Activated CD8-positive, alpha-beta T cell treated with anti-CD3 and anti-CD28 coated beads for 36 hours (primary cell): ENCODE measurements at places on chromosomes 4 and X.

DNA sequence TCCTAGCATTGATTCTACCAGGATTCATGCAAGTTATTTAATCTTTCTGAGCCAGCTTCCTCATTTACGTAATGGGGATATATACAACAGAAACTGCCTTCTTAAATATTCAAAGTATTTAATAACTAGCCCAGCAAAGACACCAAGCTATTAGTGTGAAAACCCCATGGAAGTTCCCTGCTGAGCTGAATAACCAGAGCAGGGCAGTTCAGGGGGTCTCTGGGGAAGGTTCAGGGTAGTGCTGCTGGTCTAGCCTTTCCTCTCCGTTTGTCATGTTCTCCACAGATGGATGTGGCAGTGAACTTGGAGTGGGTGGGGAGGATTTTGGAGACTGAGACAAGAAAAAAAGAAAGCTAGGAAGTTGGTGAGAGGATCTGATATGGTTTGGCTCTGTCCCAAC, 240.8 kb upstream of the TAPT1 start:
- DNase-seq = no peak

DNA sequence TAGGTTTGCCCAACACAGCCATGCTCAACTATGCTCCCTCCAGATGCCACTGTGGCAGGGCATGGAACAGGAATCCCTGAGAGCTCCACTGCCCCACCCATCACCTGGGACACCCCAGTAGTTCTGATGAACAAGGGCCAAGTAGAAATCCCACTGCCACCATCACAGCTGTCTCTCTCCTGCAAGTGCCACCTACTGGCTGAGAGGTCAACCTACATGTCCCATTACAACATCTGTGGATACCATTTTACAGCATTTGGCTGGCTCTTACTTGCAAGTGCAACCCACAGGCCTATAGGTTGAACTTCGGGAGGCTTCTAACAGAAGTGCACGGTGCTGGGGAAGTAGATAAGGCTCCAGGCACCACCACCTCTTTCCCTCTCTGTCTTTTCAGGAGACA, 142.5 kb downstream of the CXXC4 start:
- no peak for DNase-seq

- no peak for DNase-seq
Measured at GRCh38 chrX:148024425-148025148, 43.5 kb downstream of the FMR1NB start.

DNA sequence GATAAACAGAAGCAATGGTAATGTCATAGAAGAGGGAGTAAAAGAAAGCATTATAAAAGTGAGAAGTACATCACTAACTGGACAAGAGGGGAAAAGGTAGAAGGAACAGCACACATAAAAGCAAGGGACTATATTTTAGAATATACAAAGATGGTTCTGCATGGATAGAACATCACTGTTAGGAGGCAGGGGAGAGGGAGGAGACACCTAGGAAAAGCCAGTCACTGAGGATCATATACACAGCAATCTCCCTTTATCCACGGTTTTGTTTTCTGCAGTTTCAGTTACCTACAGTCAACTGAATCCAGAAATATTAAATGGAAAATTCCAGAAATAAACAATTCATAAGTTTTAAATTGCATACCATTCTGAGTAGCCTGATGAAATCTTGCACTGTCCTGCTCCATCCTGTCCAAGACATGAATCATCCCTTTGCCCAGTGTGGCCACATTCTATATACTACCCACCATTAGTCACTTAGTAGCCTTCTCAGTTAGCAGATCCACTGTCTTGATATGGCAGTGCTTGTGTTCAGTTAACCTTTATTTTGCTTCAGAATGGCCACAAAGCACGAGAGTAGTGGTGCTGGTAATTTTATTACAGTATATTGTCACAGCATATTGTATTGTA, 74.2 kb downstream of the PPA2 start:
- DNase-seq = no peak

GRCh38 chr4:188665491-188666457, 526.5 kb downstream of the TRIML1 start:
- no peak for DNase-seq

GRCh38 chrX:76605390-76605789, 177.9 kb downstream of the MAGEE1 start:
- no peak for DNase-seq

GRCh38 chrX:43595931-43596330, 60.2 kb upstream of the MAOA start:
- DNase-seq = no peak

DNA sequence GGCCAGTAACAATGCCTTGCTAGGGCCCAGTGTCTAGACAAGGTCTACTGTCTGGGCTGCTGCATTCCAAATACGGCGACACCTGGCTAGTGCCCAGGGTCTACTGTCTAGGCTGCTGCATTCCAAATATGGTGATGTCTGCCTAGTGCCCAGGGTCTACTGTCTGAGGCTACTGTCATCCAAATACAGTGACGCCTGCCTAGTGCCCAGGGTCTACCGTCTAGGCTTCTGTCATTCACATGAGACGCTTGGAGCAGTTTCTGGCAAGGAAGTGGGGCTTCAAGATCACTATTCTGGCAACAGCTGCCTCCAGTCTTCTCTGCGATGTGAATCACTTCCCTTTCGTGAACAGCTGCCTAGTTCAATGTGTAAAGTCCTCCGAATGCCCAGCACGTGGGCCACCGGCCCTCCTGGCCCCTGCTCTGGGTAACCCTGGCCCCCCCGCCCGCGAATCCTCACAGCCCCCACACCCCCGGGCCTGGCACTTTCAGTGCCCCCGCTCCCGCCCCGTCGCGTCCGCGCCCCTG, 12.7 kb downstream of the ACOX3 start:
- DNase-seq = peak; percentile 34

- DNase-seq = no peak
Measured at GRCh38 chrX:118271775-118272174, 74.1 kb upstream of the WDR44 start.

- DNase-seq = no peak
Measured at GRCh38 chr4:74374128-74374527, 9.2 kb downstream of the EREG start.

DNA sequence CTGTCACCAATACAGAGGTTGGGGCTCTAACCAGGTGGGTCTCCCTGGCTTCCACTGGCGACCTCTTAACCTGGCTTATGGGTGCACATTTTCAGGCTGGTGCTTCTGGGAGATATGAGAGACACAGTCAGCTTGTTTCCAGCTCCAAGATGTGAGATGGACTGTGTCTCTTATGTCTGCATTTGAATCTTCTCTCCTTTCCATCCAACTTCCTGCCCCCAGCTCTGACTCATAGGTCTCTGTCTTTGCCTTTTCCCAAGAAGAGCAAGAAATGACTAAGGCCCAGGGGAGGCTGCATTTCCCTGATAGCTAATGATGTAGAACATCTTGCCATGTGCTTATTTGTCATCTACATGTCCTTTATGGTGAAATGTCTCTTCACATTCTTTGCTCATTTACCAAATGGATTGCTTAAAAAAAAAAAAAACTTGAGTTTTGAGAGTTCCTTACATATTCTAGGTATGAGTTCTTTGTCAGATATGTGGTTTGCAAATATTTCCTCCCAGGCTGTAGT, 3.2 kb upstream of the UXT start:
- peak; percentile 73 for DNase-seq

- DNase-seq = no peak
Measured at GRCh38 chrX:8684201-8684965, 47.6 kb downstream of the ANOS1 start.

GRCh38 chr4:56460085-56460484, 7.3 kb upstream of the SRP72 start:
- no peak for DNase-seq

DNA sequence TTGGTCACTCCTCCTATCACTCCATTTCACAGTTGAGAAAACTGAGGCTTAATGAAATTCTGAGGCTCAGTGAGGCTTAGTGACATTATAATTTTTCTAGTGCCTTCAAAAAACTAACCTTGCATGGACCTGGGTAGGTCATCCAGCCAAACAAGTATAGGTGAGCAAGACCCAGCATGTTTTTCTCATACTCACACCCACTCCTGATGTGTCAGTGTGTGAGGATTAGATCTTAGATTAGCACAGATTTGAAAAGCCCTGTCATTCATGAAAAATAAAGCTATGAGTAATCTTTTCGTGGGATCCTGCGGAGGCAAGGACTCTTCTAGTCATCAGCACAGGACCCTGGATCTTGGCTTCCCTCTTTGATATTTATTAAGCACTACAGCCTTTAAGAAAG, 146.7 kb downstream of the CHIC2 start:
- no peak for DNase-seq

DNA sequence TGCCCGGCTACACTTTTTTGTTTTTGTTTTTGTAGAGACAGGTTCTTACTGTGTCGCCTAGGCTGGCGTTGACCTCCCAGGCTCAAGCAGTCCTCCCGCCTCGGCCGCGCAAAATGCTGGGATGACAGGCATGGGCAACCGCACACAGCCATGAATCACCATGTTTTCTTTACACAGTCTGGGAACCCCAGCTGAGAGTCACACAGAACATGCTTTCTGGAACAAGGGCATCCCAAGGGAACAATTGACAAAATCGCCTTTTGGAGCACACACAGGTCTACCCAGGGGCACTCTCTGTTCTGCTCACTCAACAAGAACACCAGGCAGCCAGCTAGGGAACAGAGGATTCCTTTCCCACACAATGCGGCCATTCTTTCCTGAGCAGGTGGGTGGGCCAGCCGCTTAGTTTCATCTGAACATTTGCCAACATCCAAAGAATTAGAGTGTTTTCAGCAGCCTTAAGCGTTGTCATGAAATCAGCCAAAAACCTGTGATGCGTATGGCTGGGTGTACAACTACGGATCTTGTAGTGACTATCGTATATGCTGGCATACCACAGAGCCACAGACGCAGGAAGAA, 15.7 kb downstream of the PRKX start:
- no peak for DNase-seq

DNA sequence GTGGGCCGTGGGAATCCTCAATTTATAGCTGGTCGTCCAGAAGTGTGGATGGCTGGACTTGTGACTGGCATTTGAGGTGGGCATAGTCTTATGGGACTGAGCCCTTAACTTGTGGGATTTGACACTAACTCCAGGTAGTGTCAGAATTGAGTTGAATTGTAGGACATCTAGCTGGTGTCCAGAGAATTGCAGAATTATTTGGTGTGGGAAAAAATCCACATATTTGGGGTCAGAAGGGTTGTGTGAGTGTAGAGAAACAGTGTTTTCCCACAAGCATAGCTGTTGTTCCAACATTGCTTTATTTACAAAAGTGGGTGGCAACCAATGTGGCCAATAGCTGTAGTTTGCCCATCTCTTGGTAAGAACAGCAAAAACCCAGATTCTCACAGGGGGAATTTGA, 91.3 kb downstream of the MOSPD2 start:
- DNase-seq = no peak

DNA sequence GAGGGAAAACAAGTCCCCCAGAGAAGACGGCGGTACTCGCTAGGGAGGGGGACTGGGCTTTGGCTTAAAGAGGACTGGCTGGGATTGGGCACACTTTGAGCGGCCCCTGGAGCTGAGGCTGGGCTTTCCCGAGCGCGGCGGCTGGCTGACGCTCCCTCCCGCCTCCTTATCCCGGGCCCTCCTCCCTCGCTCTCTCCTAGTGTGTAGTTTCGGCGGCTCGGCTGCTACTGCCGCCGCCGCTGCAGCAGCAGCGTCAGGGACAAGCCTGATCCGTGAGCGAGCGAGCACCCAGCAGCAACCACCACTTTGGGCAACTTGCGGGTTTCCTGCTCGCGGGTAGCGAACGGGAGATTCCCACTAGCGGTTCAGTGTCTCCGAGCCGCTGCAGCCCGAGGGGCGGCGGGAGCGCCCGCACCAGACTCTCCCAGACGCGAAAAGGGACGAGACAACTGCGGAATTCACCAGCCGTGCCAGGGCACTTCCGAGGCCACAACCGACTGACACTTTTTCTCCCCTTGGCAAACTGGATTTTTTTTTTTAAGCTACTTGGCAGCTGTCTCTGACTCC, 632 bp upstream of the PCDH7 start:
- peak; percentile 4 for DNase-seq

- DNase-seq = no peak
Measured at GRCh38 chrX:71954458-71954857, 43.8 kb downstream of the NHSL2 start.

- peak; percentile 20 for DNase-seq
Measured at GRCh38 chrX:8364369-8365141, 100.1 kb upstream of the VCX3B start.

- no peak for DNase-seq
Measured at GRCh38 chrX:111047575-111047974, 48.4 kb upstream of the PAK3 start.

DNA sequence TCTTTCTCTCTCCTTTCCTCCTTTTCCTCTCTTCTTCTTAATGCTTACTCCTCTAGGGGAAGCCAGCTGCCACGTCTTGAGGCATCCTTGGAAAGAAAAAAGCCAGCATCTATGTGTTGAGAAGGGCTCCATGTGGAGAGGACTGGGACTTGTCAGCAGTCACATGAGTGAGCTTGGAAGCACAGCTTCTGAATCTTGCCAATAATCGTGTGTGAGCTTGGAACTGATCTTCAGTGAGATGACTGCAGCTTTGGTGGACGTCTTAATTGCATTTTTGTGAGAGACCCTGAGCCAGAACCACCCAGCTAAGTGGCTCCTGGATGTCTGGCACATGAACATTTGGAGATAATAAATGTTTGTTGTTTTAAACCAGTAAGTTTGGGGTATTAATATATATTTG, 371.7 kb downstream of the SLITRK2 start:
- no peak for DNase-seq

GRCh38 chr4:107261241-107261874, 225.2 kb upstream of the DKK2 start:
- no peak for DNase-seq

DNA sequence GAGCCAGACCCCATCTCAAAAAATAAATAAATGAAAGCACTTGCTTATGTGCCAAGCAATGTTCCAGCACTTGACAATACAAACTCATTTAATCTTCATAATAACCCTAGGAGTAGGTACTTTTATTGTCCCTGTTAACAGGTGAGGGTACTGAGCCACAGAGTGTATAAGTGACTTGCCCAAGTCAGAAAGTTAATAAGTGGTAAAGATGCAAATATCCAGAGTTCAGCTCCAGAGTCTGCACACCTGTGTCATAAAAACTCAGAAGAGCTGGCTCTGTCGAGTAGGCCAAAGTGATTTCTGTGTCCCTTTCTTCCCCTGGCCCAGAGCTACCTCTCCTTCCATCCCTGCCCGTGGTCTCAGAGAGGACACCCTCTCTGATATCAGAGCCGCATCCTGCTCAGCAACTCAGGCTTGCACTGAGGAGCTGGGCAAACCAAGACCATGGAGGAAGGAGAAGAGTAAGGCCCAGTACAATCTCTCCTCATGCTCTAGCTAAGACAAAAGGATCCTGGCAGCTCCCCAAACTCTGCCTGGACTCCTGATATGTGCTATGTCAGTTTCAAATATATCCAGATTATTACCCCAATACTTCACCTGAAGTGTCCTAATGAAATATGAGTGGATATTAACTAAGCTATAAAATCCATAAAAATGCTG, 136.3 kb downstream of the HS6ST2 start:
- no peak for DNase-seq
